ENCODE measurements at places on chromosomes 4 and X.

GRCh38 chr4:30454504-30454903 is 265.7 kb upstream of the PCDH7 start:
- ATAC-seq = no peak

DNA sequence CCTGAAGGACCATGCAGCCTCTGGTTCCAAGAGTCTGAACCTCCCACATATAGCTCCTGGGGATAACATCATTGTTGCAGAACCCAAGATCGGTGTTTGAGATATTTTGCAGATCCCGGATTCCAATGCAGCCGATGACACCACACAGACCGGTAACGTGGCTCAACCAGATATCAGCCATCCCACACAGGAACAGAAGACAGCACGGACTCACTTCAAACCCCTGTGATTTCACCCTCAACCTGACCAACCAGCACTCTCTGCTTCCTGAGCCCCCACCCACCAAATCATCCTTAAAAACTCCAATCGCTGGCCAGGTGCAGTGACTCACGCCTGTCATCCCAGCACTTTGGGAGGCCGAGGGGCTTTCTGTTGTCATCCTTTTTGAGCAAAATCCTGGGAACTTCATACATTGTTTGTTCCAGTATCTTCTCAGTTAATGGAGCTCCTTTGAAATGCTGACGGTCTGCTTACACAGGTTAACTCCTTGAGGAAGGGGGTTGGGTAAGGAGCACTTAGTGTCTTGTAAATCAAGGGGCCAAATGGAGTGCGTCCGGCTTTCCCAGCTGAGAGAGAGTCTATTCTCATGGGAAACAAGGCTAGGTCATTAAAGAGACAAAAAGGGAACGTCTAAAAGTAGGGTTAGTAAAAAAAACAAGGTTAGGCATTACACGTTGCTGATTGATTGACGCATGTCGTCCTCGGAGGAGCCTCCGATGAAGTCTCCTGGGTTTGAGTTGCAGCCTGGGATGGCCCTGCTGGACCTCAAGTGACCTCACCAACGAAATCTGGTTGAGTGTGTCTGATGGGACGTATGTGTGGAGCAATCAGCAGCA is 230.4 kb downstream of the CRLF2 start:
- no peak for ATAC-seq

DNA sequence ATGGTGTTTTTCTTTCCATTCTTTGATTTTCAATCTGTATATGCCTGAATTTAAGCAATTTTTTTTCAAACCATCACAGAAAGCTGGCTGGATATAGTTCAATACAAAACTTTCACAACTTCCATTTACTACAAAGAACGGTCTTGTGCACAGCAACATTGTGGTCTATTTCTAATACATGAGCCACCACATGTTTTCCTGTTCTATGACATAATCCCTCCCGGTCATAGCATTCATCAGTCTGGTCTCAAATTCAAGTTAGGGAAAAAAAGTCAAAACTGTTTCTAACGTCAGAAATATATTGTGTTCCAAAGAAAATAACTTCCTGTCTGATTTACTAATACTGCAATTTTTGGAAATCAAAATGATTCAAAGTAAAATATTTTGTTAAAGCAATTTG is 7.5 kb upstream of the CXCL6 start:
- ATAC-seq = no peak

- no peak for ATAC-seq
These were observed 1.5 kb downstream of the NMU start for GRCh38 chr4:55634417-55635128.

DNA sequence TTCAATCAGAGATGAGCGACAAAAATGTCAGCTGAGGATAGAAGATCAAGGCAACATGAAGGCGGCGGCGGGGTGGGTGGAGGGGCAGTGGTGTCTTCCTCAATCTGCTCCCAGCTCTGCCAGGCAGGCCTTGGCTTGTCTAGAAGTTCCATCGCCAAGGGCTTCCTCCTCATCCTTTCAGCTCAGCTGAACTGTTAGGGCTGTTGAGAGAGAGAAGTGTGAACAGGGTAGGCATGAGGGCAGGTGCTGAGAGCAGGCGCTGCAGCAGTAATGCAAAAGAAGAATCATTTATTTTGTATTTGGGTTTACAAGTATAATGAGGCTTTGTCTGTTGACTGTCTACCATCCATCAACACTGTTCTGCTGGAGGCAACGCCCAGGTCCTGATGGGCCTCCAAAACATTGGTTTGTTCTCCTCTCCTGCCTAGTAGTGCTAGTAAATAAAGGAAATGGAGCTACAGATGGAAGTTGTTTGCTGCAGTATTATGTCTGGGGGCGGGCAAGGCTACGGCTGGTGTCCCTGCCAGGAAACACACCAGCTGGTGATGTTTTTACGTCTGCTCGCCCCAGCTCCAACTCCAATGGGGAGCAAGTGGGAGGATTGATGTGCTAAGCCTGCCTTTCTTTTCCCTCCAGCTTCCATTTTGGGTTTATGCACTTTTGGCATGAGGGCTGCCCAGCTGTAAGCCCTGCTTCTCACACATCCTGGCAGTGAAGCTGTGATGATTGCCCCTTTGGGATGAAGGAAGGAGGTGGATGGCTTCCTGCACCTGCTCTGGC is 139.4 kb upstream of the BOD1L1 start:
- no peak for ATAC-seq

DNA sequence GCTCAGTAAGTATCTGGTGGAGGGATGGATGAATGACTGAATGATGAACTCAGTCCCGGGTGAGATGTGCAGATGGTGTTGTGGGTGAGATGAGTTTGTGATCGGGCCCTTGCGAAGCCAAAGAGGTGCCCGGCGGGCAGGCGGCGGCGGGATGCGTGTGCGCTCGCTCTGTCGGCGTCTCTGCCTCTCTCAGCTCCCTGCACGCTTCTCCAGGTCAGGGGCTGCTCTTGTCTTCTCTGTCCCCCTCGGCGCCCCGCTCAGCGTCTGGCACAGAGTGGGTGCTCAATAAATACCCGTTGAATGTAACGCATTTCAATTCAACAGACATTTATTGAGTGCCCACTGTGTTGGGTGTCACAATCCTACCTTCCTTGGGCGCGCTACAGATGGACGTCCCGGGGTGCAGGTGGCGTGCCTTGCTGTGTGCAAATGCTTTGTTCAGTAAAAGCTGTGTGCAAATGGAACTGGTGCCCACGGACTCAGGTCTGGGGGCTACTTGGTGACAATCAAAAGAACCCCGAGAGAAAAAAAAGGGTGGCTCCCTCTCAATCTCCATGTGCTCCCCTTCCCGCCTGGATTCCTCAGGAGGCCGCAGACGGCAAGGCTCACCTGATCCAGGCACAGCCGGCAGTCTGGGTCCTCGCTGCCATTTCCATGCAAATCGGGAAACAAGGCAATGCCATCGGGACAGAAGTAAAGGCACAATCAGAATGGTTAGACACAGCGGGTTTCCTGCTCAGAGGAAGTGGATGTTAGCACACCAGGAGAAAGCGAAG is 65.6 kb upstream of the AFAP1 start:
- no peak for ATAC-seq

GRCh38 chr4:151409470-151410313 is 716 bp downstream of the FHIP1A start:
- ATAC-seq = peak; percentile 70

Measured in esophagus mucosa (tissue), 1 donor.